ENCODE measurements at places on chromosomes 5 and 9.

GRCh38 chr9:94677929-94678328 lies 38.6 kb upstream of the FBP1 start:
- DNase-seq, result no peak

- DNase-seq, result no peak
These were observed 106.0 kb upstream of the MTAP start for GRCh38 chr9:21696411-21696871.

- DNase-seq, result no peak
These were observed 125.2 kb downstream of the SLIT3 start for GRCh38 chr5:169175733-169176132.

GRCh38 chr5:65072850-65073249 lies 304.1 kb downstream of the CWC27 start:
- no peak for DNase-seq

- no peak for DNase-seq
These were observed 41.3 kb downstream of the STK10 start for GRCh38 chr5:172146748-172147092.

DNA sequence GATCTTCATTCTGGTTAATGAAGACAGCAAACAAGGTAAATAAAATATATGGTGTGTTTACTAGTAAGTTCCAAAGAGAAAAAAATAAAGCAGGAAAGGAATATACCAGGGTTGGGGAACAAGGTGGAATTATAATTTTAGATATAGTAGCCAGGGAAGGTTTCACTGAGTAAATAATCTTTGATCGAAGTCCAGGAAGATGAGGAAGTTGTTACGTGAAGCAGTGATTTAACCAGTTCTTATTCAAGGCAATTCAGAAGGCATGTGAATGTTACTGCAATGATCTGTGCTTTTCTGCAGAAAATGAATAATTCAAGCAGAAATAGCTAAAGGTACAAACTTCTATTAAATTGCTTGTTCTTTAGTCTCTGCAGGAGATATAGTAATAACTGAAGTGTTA lies 6.2 kb downstream of the SMIM32 start:
- DNase-seq, result no peak

DNA sequence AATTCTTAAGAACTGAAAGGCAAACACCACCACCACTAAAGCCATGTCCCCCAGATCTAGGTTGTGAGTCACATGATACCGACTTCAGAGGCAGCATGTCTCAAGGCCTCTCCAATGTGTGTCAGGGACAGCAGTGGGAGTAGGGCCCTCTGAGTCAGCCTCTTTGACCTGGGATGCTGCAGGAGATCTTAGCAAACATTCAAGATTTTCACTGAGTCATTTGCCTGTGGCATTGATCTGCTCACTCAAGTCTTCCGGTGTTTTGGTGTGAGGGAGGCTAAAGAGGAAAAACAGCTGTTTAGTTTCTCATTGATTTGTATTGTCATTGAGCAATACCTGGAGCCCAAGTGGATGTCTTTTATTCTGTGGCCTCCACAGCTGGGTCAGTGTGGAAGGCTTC lies 36.1 kb downstream of the TMC1 start:
- no peak for DNase-seq

DNA sequence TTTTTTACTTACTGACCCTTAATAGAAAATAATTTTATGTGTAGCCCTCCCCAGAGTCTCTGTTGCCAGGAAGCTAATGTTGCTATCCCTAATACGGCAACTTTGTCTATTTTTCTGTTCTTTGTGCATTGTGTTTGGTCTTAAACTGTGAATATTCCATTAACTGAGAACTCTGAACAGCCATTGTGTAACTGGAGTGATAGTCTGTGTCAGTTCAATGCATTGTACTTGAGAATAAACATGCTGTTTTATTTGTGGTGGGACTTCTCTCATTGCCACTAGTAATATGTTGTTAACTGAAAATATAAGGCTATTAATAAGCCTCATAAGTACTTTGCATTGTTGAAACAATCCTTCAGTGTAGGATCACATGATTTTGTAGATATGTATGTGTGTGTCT lies 278.3 kb upstream of the DMRT1 start:
- no peak for DNase-seq
